Mesothelial cell of epicardium (in vitro differentiated cells): ENCODE measurements at places on chromosomes 4 and X. TPM values are rescaled to one million over a fixed set of nuclear protein-coding genes. Genes with fewer than 3 reads are reported as not detected.

DNA sequence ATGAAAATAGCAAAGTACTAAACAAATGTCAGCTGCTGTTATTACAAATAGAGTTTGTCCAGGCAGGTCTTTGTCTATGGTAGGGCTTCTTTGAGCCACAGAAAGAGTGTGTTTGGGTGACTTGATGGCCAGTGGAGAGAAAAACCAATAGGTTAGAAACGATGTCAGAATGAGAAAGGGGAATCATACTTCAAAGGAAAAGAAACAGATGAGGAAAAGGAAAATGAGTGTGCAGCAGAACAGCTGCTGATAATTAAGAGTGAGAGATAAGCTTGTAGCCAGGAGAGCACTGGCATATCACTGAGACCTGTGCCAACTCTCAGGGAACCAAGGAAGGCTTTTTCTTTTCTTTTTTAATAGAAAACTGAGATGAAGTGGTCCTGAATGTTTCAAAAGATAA, 257.2 kb downstream of the ARHGAP24 start:
- no peak for DNase-seq

DNA sequence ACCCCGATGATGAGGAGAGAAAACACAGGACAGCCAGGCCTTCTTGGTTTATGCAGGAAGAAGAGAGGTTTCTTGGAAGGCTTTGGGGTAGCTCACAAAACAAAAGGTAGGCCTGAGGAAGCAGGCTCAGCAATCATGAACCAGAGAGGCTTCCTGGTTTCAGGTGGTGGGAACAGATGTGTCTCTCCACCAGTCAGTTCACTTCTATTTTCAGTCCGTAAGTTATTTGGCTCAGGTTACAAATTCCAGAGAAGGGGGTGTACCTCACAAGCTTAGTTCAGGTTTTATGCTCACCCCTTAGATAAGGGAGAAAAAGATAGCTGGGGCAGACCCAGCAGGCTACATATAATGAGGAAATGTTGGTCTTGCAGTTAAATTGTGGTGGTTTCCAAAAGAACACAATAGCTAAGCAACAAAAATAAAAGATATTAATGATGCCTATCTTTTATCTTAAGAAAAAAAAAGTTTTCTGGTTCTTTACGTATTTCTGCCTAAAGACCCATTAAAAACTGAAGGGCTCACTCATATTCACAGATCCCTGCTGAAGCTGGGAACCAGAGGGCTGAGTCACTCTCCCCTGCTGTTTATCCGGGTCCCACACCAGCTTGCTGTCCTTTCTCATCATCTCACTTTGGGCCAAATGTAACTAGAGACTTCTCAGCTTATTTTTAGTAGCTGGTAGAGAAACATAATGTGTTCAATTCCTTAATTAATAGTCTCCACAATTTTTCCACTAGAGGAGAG, 177.0 kb downstream of the CAMK2D start:
- DNase-seq: no peak

GRCh38 chr4:11397819-11398610, 30.7 kb downstream of the HS3ST1 start:
- DNase-seq: no peak

- DNase-seq: no peak
Measured at GRCh38 chrX:22047468-22047867, 15.3 kb downstream of the PHEX start.

The TEC gene
- total RNA-seq: 2.3 to 3.5 TPM (median 3.3 TPM) in 3 replicates
